Effector memory CD4-positive, alpha-beta T cell (primary cell): ENCODE measurements at places on chromosomes 13 and 19.

DNA sequence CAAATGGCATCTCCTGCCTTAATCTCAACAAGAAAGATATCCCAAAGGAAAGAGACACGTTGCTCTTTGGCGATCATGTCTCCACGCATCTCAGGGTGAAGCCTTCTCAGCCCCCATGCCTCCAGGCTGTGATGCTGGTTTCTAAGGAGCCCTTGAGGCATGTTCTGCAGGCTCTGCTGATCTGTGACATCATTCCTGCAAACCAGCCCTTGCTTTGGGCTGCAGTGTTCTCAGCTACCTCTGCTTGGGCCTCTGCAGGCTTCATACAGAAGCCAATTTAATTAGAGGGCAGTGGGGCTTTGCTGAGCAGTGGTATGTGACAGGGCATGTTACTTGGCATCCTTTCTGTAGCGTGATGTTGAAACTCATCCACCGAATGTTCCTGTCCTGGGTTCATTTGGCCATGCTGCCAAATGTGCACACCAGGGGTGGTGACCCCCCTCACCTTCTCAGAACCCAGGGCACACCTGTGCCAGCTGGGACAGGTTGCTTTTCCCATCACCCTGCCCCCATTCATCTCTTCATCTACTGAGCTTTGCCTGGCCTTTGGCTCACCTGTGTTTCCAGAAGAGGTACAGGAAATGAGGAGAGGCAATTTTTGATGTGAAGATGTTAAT is 230.9 kb downstream of the TEX29 start:
- no peaks in the 10 kb centered on the region for H3K4me1 ChIP-seq
- H3K27ac ChIP-seq: no peak overlapping the region
- H3K36me3 ChIP-seq: no peaks in the 10 kb centered on the region
- no peak for DNase-seq

GRCh38 chr19:848386-848921 is 3.6 kb upstream of the ELANE start:
- H3K4me3 ChIP-seq: no peak overlapping the region
- H3K27me3 ChIP-seq: peaks cover 36% of the 10 kb centered on the region
- peaks cover 4% of the 10 kb centered on the region for H3K4me1 ChIP-seq
- DNase-seq: no peak
- H3K27ac ChIP-seq: no peak overlapping the region

DNA sequence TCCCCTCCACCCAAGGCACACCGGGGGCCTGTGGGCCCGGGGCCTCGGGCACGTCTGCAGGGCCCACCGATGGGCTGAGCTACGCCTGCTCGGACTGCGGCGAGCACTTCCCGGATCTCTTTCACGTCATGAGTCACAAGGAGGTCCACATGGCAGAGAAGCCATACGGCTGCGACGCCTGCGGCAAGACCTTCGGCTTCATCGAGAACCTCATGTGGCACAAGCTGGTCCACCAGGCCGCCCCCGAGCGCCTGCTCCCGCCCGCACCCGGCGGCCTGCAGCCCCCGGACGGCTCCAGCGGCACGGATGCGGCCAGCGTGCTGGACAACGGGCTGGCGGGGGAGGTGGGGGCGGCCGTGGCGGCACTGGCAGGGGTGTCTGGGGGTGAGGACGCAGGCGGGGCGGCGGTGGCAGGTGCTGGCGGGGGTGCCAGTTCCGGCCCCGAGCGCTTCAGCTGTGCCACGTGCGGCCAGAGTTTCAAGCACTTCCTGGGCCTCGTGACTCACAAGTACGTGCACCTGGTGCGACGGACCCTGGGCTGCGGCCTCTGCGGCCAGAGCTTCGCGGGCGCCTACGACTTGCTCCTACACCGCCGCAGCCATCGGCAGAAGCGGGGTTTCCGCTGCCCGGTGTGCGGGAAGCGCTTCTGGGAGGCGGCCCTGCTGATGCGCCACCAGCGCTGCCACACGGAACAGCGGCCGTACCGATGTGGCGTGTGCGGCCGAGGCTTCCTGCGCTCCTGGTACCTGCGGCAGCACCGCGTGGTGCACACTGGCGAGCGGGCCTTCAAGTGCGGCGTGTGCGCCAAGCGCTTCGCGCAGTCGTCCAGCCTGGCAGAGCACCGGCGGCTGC is 8.6 kb downstream of the ZNF784 start:
- H3K27me3 ChIP-seq: no peaks in the 10 kb centered on the region
- no peak for DNase-seq
- H3K4me3 ChIP-seq: no peak overlapping the region
- H3K36me3 ChIP-seq: peaks cover 11% of the 10 kb centered on the region
- no peak overlapping the region for H3K27ac ChIP-seq
- H3K4me1 ChIP-seq: no peaks in the 10 kb centered on the region

DNA sequence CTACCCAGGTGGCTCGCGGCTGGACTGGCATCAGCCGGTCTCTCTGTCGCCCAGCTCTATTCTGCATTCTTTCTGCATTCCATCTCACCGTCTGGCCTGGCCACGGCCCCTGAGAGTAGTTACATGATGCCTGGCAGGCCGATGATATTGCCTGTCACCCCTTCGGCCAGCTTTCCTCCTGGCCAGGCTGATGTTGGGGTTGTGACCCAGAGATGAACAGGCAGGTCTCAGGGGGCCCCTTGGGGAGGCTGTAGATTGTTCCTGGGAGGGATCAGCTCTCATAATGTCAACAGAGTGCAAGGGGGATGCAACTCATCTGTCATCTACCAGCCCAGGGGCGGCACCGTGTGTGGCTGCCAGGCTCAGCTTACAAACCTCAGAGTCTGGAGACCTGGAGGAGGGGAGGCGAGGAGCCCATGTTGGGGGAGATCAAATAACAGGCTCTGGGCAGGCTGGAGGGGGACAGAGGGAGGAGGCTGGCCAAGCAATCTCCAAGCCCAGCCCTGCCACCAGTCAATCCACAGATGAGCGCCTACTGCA is 13.6 kb upstream of the FBXO17 start:
- no peaks in the 10 kb centered on the region for H3K4me1 ChIP-seq
- no peak overlapping the region for H3K4me3 ChIP-seq
- no peak for DNase-seq
- no peaks in the 10 kb centered on the region for H3K36me3 ChIP-seq

DNA sequence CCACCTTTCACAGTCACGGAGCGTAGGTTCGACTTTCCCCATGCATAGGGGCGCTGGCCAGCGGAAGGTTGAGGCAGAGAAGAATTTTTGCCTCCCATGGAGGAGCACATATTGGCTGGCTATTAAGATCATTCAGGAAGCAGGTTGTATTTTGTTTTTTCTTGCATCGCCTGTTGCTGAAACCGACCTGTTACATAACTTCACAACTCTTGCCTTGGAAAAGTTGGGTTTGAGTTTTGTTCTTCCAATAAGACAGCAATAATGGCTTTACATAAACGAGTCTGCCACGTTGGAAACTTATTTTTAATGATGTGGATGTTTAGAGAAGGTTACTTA is 1.4 kb downstream of the UPF1 start:
- peak overlapping the region; percentile 51 for H3K4me3 ChIP-seq
- peaks cover 40% of the 10 kb centered on the region for H3K4me1 ChIP-seq
- H3K36me3 ChIP-seq: peaks cover 11% of the 10 kb centered on the region

DNA sequence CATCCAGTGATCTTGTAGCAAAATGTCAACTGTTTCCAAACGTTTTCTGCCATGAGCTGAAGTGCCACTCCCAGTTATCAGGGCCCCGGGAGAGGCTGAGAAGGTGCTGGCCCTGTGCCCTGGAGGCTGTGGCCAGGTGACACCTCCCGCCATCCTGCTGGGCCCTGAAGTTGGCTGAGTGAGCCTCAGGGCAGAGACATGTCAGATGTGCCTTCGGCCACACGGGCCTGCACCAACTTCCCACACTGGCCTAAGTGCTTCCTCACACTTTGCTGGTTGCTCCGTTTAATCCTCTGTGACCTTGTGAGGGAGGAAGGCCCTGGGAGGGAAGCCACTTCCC is 4.8 kb downstream of the ADPRHL1 start:
- H3K36me3 ChIP-seq: no peaks in the 10 kb centered on the region
- no peaks in the 10 kb centered on the region for H3K27me3 ChIP-seq
- H3K4me3 ChIP-seq: no peak overlapping the region
- H3K4me1 ChIP-seq: no peaks in the 10 kb centered on the region

- DNase-seq: no peak
- H3K4me3 ChIP-seq: no peak overlapping the region
- H3K27me3 ChIP-seq: no peaks in the 10 kb centered on the region
- no peaks in the 10 kb centered on the region for H3K36me3 ChIP-seq
These were observed 17.5 kb downstream of the KANK2 start for GRCh38 chr19:11179716-11180297.
